Stimulated activated naive CD4-positive, alpha-beta T cell (primary cell): ENCODE measurements at places on chromosomes 1 and 21.

GRCh38 chr1:68230484-68230802, 1.9 kb downstream of the WLS start:
- no peak for DNase-seq

GRCh38 chr1:89605692-89606091, 27.2 kb upstream of the LRRC8C start:
- DNase-seq: no peak

DNA sequence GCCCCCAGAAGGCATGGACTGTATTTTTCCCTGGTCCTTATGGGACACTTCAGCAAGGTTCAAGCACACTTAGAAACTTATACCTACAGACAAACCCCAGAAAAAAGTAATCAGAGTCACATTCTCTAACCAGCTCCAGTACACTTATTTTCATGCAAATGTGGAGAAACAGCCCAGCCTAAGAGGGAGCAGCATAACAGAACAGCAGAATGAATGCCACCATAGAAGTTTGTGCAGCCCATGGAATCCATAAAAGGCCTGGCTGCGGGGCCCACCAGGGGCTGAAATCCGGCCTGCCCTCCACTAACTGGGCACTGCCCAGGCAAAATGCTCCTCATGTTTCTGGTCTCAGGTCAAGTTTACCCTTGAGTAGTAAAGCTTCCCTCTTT, 60.4 kb upstream of the ATP1A1 start:
- no peak for DNase-seq

- DNase-seq: no peak
Observed at GRCh38 chr1:208198236-208198635, 45.9 kb downstream of the PLXNA2 start.

DNA sequence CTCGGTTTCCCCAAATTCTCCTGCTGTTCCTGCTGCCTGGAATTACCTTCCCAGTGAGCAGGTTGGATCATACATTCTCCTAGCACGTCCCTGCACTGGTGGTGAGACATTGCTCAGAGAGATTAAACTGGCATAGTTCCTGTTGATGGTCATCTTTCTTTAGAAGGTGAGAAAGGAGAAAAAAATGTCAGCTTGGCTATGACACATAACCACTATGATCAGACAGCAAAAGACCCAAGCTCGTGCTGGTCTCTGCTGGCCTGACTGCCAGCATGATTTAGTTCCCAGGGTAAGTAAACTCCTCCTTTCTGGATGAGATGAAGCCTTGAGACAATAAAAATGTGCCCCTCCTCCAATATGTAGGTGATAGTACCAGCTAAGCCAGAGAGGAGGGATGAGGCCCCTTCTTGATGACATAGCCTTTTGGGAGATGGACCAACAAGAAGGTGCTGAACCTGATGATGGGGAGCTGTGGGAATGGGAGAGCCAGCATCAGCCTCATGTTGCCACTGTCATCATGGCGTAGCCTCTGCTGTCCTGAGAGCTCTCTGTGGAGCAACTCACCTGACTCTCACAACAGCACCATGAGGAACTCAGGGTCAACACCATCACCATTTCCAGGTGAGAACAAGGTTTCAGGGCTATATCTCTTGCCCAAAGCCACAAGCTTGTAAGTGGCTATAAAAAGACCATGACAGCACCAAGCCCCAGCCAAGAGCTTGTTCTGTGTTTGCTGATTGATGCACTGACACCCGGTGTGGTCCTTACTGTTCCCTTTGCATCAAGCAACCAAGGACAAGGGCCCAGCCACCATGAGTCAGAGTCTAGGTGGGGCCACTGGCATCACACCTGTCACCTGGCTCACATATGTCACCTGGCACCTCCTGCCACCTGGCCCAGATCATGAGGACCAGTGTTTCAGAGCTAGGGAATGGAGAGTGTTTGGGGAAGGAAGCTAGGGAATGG, 200.0 kb downstream of the MATN1 start:
- DNase-seq: no peak

GRCh38 chr1:107992347-107992746, 27.4 kb upstream of the VAV3 start:
- DNase-seq: no peak

- DNase-seq: no peak
Observed at GRCh38 chr1:172941471-172941870, 109.3 kb downstream of the TNFSF18 start.

GRCh38 chr1:9416918-9417500, 122.3 kb upstream of the SLC25A33 start:
- no peak for DNase-seq

DNA sequence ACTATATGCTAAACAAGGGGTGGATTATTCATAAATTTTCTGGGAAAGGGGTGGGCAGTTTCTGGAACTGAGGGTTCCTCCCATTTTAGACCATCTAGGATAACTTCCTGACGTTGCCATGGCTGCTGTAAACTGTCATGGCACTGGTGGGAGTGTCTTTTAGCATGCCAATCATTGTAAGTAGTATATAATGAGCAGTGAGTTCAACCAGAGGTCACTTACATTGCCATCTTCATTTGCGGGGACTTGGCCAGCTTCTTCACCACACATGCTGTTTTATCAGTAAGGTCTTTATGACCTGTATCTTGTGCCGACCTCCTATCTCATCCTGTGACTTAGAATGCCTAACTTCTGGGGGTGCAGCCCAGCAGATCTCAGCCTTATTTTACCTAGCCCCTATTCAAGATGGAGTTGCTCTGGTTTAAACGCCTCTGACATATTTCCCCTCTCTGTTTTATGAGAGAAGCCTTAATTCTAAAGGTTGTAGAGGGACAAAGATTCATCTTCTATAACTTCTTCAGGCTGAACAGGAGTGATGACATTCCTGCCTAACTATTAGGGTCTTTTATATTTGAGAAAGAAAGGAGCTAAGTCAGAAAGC, 60.4 kb downstream of the DIP2A start:
- DNase-seq: no peak

GRCh38 chr1:107358619-107359327, 217.9 kb downstream of the NTNG1 start:
- DNase-seq: no peak

- DNase-seq: no peak
Observed at GRCh38 chr1:206859082-206859521, 6.3 kb upstream of the IL20 start.

GRCh38 chr1:109997867-109998229, 13.3 kb downstream of the AHCYL1 start:
- no peak for DNase-seq

GRCh38 chr1:245999697-246000637, 507.1 kb downstream of the SMYD3 start:
- DNase-seq: no peak

DNA sequence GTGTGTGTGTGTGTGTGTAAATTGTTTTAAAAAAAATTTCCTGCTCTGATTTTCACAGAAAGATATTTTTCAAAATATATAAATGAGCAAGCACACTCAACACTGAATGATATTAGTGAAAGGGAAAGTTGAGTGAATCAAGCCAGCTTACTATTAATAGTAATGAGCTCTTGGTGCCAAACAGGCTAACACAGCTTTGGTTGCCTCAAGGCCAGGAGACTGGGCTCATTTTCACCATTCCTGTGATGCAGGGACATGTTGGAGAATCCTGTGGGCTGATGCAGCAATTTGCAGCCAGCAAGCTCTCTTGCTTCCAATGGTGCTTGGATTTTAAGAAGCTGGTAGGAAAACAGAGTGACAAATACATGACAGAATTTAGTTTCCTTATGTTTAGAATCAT, 30.2 kb downstream of the PLA2G4A start:
- no peak for DNase-seq

DNA sequence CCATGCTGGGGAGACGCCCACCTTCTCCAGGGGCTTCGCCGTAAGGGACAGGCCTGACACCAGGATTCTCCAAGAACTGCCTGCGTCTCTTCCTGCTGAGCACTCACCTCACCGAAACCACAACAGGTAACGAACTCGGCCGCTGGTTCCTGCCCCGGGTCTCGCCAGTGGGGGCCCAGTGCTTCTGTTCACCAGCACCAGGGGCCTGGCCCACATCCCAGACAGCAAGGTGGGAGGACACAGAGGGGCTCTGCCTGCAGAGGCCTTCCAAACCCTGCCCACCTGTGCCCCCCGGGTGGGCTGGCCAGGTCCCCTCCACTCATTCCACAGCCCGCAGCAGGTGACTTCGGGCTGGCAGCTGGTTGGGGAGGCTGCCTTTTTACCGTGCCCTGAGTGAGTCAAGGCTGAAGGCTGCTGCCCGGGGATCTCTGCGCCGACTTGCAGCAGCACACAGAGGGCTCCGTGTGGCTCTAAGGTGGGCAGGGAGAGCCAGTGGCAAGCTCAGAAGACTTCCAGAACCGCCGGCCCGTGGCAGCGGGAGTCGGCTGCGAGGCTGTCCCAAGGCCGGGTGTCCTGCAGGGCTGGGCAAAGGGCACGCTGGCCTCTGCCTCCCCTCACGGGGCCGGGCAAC, 14.7 kb upstream of the COL18A1 start:
- no peak for DNase-seq

DNA sequence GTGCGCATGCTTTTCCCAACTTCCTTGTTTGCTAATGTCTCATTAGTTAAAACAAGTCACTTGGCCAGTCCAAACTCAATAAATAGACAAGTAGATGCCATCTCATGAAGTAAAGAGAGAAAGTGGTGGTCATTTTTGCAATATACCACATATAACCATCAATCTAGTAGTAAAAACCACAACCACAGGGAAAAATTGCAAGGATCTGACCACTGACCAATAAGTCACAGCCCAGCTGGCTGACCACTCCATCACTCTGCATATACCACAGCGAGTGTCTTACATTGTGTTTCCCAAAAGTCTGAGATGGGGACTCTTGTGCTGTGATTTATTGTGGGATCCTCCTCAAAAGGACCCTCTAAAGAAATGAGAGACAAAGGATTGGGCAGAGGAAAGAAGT, 76.0 kb downstream of the FH start:
- no peak for DNase-seq

DNA sequence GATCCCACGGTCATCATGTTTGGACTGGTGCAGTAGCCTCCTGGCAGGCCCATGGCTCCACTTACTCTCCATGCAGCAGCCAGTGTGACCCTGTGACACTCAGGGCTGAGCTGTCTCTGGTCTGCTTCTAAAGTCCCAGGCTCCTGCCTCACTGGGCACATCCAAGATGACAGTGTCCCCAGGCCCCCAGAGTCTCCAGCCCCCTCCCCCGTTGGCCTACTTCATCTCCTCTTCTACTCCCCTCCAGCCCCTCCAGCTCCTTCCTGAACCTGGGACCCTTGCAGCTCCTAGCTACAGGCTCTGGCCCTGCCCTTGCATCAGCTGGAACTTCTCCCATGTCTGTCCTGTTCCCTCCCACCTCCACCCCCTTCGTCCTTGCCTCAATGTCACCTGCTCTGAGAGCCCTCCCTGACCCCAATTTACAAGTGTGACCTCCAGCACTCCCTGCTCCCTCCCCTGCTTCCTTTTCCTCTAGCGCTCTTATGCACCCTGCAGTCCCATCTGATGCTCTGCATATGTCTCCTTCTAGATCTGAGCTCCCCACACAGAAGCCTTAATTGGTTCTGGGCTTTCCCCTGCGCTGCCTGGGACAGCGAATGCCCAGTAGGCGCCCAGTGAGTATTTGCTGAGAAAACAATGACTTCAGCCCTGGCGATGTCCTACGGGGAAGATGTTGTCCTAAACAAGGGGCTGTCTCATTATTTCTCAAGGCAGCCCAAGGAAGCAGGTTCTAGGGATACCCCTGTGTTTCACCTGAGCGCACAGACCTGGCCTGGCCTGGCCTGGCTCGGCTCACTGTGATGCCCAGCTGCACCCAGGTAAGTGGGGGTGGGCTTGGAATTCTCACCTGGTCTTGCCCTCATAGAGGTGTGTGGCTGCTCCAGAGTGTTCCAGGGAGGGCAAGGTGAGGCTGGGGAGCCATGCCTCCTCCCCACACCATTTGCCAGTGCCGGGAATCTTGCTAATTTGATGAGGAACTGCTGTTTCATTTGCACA, 600.6 kb downstream of the PTPRU start:
- no peak for DNase-seq

DNA sequence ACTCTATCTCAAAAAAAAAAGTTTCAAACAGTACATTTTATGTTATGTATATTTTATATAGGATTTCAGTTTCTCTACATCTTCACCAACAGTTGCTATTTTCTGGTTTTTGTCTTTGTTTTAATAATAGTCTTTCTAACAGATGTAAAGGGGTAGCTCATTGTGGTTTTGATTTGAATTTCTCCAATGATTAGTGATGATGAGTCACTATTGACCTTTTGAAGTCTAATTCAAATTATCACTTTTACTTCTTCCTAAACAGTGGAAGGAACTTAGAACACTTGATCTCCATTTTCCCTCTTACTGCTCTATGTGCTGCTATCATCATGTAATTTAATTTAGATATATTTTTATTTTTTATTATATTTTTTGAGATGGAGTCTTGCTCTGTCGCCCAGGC, 31.7 kb upstream of the SHCBP1L start:
- no peak for DNase-seq

GRCh38 chr1:70202173-70202758, 3.1 kb downstream of the LRRC40 start:
- DNase-seq: no peak

DNA sequence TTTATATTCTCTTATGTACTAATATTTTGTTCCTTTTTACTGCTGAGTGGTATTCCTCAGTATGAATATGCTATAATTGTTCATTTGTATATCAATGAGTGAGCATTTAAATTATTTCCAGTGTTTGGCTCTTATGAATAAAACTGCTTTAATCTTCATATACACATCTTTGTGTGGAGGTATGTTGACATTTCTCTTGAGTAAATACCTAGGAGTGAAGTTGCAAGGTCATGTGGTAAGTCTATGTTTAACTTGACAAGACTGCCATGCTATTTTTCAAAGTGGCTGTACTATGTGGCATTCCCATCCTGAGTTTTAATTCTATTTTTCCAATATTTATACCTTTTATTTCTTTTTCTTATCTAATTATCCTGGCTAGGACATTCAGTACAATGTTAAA, 124.2 kb downstream of the ADSS2 start:
- no peak for DNase-seq

DNA sequence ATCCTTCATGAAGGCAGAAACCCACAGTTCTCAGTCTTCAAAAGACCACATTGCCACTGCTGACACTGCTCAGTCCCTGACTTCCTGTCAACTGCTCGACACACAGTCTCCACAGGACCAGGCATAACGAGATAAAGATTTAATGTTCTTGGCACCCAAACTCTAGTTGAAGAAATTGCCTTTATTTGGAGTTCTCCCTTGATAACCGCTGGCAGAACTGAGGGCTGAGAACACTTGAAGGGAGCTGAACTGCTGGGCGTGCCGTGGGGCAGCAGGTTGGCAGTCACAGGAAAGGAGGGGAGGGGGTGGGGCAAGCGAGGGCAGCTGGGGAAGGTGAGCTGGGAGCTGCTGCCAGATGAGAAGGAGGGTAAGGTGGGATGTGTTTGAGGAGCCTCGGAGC, 15.9 kb downstream of the HENMT1 start:
- DNase-seq: peak; percentile 65
